Right lung (tissue), 10 donors: ENCODE measurements at places on chromosomes 12 and 14. TPM values are rescaled to one million over a fixed set of nuclear protein-coding genes. Genes with fewer than 3 reads are reported as not detected.

Gene IL26
- polyA plus RNA-seq = not detected

Gene GALNT8
- 1.8 TPM for polyA plus RNA-seq

DNA sequence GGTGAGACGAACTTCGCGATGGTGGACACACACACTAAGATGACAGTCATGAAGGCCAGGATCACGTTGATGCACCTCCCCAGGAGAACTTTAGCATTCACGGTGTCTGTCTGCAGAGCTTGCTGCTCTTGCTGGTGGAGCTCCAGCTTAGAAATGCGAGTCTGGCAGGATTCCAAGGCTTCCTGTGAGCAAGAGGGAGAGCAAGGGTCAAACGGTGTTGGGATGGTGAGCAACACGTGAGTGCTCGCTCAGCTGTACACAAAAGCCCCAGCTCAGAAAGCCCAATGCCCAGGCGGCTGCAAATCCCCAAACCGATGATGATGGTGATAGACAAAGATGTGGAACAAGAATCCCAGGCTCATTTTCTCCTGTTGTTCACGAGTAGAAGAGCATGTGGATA lies 78.8 kb downstream of the TMCC3 start:
- DNase-seq = no peak

- DNase-seq = no peak
Observed at GRCh38 chr14:100994082-100994481, 90.6 kb upstream of the RTL1 start.

- peak; percentile 16 for DNase-seq
Observed at GRCh38 chr14:74478996-74479635, 14.0 kb downstream of the NPC2 start.

GRCh38 chr12:49661191-49661590 lies 37.8 kb downstream of the PRPF40B start:
- DNase-seq = no peak

DNA sequence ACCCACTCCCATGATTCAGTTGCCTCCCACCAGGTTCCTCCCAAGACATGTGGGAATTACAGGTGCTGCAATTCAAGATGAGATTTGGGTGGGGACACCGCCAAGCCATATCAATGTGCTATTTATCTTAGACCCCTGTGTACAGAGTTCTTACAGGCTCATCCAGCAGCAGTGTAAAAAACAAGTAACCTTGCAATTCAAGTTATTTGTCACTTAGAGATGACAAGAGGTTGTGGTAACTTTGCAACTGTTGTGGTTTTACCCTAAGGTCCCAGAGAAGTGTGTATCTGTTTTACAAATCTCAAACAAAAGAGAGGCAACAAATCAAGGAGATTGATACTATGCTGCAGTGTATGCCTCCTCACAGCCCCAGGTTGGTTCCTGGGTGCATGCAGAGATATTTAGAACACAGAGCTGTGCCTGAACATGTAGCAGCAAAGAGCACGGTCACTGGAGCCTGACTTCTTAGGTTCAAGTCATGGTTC lies 11.5 kb upstream of the HELB start:
- DNase-seq = no peak

DNA sequence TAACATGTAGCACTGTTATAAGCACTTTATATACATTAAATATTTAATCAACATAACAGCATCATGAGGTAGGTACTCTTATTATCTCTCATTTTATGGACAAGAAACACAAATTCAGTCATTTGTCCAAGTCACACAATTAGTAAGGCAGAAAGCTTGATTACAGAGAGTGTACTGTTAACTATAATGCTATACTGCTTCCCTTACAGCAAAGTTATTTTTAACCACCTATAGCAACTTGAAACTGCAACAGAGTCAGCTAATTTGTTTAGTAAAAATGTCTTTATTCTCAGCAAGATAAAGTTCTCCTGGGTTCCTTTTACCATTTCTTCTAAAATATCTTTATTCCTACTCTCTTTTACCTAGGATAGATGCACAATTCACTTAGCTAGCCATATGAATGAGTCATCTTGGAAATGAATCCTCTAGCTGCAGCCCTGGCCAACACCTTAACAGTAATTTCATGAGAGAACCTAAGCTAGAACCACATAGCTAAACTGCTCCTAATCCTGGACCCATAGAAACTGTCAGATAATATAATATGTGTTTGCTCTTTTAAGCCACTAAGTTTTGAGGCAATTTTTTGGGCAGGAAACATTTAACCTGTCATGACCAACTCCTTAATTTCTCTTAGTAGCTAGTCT lies 90.2 kb upstream of the HECTD1 start:
- no peak for DNase-seq

DNA sequence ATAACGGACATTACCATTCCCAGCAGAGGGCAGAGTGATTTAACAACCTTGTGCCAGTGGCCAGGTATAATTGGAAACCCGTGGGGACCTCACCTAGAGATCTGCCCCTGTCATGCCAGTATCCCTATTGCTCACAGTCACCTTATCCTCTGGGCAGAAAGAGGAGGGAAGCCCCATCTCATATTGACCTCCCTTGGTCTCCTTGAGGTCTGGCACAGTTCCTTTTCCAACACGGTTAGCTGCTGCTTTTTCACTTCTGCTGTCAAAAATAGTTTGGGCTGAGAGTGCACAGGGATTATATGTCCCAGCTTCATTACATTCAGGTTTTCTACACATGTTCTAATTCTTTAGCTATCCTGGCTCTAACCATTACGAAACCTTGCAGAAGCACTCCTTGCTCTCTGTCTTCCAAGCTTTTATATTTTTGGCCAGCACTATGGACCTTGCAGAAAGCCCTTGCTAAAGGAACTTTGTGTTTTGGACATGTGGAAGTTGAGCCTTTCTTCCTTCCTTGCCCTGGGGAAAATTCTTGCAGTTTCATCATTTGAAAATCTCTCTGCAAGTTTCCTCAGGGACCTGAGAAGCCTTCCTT lies 111.7 kb upstream of the MIS18BP1 start:
- no peak for DNase-seq

DNA sequence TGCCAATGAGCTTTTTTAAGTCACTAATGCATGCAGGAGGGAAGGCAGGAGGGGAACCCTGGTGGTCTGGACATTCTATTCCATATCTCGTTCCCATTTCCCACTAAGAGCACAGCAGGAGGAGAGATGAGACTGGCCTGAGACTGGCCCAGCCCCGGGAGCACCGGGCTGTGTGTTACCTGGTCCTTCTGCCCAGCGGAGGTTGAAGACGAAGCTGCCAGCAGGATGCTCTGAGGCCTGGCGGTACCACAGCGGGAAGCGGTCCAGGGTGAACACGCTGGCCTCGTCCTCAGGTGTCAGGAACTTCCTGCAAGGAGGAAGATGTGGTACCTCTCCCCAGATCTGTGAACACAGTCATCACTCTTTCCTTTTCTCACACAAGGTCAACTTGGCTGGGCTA lies 23.9 kb downstream of the LRTM2 start:
- no peak for DNase-seq

DNA sequence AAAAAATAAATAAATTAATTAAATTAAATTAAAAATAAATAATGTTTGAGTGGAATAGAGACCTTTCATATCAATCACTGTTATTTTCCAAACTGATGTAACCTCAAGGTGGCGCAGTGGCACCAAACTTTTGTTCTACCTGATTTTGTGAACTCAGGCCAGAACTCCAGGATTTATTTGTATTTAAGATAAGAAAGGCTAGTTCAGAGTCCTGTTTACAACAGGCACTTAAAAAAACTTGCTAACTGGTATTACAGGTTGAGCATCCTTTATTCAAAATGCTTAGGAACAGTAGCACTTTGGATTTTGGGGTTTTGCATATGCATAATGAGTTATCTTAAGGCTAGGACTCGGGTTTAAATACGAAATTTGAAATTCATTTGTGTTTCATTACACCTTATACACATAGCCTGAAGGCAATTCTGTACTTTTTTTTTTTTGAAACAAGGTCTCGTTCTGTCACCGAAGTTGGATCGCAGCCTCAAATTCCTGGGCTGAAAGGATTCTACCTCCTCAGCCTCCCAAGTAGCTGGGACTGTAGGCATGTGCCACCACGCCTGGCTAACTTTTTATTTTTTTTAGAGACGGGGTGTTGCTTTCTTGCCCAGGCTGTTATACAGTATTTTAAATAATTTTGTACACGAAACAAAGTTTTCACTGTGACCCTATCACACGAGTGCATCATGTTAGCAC lies 32.4 kb downstream of the YY1 start:
- no peak for DNase-seq

DNA sequence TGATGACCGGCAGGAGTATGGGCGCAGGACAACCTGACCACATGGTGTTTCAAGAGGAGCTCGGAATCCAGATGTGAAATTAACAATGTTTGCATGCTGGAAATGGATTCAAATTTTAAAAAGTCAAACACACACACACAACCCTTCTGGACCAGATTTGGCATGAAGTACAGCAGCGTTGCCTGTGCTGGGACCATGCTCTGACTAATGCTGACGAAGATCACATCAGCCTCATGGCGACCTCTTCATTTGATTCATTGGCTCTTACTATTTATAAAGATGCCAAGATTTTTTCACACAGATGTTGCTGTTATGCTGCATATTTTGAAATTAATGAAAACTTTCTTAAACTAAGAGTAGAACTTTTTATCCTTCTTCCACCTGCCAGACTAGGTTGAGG lies 926.6 kb upstream of the TMEM132C start:
- no peak for DNase-seq
